ENCODE measurements at places on chromosomes 3 and 15.

- no peak for DNase-seq
These were observed 24.5 kb upstream of the EBLN2 start for GRCh38 chr3:73036694-73037591.

GRCh38 chr15:39415634-39416033, 165.2 kb upstream of the THBS1 start:
- DNase-seq: no peak

DNA sequence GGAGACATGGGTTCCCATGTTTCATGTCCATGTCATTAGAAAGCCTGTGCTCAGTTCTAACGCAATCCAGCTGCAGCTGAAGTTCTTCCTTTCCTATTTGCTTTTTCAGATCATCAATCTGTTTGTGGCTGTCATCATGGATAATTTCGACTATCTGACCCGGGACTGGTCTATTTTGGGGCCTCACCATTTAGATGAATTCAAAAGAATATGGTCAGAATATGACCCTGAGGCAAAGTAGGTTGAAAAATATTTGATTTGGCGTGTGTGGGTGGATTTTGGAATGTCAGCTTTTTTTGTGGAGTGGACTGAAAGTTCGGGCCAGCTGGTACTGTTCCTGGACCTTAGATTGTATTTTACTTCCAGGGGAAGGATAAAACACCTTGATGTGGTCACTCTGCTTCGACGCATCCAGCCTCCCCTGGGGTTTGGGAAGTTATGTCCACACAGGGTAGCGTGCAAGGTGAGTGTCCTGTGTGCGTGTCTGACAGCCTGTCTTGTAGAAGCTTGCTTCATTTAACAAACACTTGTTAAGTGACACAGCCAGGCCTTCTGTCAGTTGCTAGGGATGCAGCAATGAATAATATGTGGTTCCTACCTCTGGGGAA, 69.6 kb downstream of the CHDH start:
- no peak for DNase-seq

- no peak for DNase-seq
These were observed 49.0 kb downstream of the DUT start for GRCh38 chr15:48380198-48380597.

DNA sequence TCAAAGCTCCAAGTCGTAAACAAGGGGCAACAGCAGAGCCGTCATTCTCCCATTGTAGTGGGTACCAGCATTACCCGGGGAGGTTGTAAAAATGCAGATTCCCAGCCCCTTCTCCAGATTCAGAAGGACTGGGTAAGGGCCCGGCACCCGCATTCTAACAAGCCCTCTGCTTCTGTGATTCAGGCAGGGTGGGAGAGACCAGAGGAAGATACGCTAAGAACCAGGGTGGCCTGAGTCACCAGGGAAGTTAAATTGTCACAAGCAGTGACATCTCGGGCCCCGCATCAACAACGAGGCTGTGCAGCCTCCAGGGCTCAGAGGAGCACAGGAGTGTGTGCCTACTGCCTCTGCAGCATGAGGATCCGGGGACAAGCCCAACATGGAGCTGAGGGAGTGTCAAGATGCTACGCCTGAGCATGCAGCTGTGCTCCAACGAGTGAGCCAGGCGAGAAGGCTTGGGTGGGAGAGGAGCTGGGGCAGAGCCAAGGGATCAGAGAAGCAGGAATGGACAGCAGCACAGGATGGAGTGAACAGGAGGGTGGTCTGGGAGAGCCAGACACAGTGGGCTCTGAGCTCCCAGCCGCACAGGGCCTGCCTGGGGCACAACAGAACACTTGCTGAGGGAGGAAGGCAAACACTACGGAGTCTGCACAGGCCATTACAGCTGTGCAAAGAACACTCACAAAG, 68.5 kb downstream of the CPN2 start:
- no peak for DNase-seq

DNA sequence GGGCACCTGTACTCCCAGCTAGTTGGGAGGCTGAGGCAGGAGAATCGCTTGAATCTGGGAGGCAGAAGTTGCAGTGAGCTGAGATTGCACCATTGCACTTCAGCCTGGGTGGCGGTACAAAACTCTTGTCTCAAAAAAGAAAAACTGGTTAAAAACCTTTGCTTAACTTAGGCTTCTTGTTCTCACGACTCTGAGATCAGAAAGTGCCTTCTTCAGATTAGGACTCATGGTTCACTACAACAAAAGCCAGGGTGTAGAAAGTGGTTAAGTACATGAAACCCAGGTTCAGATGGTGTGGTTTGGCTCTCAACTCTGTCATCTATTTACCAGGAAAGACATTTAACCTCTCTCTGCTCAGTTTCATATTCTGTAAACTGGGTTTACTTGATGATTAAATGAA, 168.4 kb downstream of the TUSC7 start:
- DNase-seq: no peak

- no peak for DNase-seq
These were observed 58.0 kb upstream of the TEX9 start for GRCh38 chr15:56307180-56307579.

DNA sequence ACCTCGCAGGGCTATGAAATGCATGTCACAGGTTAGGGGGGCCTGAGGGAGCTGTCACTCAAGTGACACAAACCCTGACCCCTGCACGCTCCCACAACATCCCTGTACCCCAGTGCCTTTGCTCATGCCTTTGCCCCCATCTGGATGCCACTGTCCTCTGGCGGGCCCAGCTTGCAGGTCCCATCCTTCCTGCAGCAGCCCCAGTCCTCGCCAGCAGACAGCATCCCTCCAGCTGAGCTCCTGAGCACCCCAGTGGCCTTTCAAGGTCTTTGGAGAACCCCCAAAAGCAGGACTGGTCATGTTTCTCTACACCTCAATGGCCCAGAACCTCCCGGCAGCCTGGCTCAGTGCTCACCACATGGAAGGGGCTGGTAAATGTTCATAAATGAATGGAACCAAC, 170.4 kb downstream of the ADAMTS17 start:
- no peak for DNase-seq

- peak; percentile 27 for DNase-seq
These were observed 72.3 kb downstream of the CORO2B start for GRCh38 chr15:68650901-68651709.

All from ACHN (cell line).